ENCODE measurements at places on chromosomes 3 and 15.
A peak's percentile ranks its signal among the peaks of the same experiment; 100 is the strongest.

GRCh38 chr15:41967506-41968206 lies 4.7 kb downstream of the EHD4 start:
- DNase-seq: peak; percentile 51

GRCh38 chr15:43249699-43250203 lies 17.0 kb downstream of the TGM5 start:
- DNase-seq: peak; percentile 77

DNA sequence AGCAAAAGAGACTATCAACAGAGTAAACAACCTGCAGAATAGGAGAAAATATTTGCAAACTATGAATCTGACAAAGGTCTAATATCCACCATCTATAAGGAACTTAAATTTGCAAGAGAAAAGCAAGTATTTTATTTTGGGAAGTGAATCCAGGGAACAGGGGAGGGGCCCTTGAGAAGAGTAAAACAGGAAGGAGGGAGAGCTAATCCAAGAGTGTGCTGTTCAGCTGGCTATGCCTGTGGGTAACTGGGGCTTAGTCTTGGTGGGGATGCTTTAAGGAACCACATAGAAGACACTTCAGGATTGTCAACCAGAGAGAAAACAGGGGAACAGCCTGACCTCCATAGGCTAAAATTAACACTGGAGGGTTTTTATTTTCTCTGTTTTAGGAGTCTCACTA lies 3.9 kb upstream of the HHLA2 start:
- DNase-seq: no peak

DNA sequence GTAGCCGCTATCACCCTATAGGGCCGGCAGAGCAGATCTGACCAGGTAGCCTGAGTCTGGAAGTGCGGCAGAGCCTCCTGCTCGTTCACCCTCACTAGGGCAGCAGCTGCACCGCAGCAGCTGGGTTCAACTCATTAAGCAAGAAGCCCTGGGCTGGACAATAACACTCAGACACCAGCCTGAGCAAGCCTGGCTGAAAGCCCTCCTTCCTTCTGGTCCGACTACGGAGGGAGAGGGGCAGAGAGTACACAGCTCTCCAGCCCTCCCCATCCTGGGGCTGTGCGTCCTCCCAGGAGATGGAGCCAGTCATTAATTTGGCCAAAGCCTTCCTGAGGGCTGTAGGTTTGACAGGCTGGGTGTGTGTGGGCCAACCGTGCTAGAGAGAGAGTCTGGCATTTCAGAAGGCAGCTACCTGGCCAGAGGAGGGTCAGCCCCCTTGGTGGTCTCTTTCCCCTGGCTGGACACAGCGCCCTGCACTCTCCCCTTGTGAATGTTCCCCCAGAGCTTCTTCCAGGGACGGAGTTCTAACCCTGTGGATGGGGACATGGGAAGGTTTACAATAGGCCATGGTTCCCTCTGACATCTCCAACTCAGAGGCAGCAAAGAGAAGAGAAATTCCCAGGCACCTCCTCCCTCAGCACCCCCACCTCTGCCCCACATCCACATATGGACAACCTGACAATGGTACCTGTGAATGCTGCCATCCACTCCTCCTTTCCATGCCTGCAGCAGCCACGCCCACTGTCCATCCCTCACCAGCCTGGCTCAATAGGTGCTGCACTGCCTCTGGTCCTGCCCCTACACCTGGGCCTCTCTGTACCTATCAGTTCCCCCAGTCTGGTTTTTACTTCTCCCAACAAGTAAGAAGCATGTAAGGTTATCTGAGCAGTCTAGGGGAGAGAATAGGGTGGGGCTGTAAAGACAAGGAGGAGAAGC lies 6.5 kb downstream of the CHRNB4 start:
- DNase-seq: no peak

DNA sequence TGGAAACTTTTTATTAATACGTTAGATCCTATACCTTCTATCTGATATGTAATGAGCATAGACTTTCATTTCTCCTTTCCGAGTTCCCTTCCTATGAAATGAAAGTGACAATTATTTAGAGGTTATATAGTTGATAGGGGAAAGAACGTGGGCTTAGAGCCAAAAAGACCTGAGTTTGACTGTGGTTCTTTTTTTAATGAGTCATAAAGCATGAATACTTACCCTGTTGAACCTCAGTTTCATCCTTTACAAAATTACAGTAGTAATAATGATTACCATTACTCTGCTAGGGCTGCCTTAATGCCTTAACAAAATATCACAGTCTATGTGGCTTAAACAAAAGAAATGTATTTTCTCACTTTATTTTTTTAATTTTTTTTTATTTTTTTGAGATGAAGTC lies 75.9 kb downstream of the AGBL1 start:
- no peak for DNase-seq

- no peak for DNase-seq
Observed at GRCh38 chr3:116238846-116239565, 206.3 kb downstream of the LSAMP start.

Measured in AG08395 (cell line).